Peyer's patch (tissue), 4 donors: ENCODE measurements at places on chromosomes 4 and X. TPM values are rescaled to one million over a fixed set of nuclear protein-coding genes. Genes with fewer than 3 reads are reported as not detected.

UCP1 gene
- total RNA-seq = not detected

FOXP3 gene
- 0.66 TPM for total RNA-seq

DNA sequence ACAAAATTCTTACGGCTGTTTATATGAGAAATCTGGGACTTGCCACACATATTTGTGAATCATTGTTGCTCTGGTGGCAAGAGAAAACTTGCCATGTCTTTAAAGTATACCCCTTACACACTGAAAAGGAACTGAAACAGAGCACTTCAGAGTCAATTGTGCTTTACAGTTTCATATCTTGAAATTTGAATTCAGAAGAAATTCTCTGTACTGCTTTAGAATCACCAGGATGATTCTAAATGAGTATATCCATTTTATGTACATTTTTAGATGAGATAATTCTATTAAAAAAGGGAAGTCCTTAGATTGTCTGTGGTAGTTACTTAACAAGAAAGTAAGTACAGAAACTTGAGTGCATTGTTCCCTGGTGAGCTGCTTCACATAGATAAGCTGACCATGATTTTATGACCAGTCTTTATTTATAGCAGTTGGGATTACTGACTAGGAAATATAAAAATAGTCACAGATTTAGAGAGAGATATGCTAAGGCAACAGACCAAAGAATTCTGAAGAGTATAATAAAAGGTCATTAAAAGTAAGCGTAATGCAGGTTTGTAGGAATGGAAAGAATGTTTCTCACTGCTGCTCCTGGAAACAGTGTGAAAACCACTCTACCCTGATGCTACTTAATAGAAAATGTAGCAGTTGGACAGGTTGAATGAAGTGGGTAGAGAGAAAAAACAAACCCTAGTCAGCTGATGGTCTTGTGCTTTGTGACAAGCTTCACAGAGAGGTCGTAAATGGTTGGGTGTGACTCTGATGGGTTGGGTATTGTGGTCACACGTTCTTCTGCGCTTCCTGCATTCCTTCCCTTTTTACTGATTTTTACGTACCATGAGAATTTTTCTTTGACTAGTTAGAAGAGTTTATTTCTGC lies 41.0 kb downstream of the FNIP2 start:
- DNase-seq = no peak

DNA sequence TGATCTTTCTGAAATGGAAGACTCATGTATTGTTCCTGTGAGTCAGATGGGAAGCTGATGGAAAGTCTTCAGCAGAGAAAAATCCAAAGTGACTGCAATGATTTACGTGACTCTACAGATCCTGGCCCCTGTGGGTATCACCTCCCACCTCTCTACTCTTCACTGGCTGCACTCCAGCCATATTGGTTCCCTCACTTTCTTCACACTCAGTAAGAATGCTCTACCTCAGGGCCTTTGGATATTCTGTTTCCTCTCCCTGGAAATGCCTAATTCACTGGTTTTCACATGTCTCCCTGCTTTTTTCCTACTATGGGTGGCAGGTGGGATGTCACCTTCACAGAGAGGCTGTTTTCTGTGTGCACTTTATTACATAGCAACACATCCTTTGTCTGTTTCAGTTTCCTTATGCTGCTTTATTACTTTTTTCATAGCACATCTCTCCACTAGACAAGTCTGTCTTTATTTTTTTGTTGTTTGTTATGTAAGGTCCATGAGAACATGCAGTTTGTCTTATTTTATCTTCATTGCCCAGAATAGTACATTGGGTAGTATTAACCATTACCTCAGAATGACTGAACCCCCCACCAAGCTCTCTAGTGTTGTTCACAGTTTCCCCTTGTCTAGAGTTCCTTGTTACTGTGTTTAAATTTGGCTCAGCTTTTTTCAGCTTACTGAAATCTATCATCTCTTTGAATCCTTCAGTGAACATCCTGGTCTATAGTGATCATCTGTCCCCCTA lies 57.6 kb upstream of the CLNK start:
- no peak for DNase-seq

PHOX2B gene
- total RNA-seq = 0.80 TPM

BCLAF3 gene
- 10.5 TPM for total RNA-seq

PPP1R2C gene
- not detected for total RNA-seq

DNA sequence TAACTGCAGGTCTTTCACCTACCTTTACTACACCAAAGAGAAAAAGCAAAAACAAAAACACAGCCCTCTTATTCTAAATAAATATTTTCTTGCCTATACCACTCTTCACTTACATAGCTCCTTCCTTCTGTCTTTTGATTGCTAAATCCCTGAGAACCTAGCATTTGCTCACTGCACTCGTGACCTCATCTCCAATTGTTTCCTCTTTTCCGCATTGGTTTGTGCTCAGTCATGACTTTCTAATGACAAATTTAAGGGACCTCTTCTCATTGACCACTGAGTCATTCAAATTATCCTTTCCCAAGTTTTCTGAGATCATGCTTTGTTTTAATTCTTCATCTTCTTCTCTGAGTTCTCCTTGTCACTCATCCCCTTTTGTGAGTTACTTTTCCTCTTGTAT lies 1697.1 kb downstream of the STIM2 start:
- no peak for DNase-seq

DNA sequence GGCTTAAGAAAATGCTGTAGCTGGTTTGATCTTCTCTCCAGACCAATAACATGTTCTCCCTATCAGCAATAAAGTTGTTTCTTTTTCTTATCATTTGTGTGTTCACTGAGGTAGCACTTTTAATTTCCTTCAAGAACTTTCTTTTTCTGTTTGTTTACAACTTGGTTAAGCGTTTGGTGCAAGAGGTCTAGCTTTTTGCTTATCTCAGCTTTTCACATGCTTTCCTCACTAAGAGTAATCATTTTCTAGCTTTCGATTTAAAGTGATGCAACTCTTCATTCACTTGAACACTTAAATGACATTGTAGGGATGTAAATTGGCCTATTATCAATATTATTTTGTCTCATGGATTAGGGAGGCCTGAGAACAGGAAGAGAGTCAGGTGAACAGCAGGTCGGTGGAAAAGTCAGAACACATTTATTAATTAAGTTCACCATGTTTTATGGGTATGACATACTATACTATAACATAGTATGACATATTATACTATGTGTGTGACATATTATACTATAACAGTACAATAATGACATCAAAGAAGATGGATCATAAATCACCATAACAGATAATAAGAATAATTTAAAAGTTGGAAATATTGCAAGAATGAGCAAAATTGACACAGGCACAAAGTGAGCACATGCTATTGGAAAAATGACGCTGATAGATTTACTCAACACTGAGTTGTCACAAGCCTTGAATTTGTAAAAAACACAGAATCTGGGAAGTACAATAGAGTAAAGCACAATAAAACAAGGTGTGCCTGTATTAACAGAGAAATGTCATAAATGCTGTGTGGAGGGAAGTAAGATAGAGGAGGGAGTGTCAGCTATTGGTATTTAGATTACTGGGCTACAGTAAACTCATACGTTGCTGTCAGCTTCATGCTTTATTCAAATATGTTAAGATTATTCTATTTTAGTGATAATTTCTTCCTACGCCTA lies 218.6 kb upstream of the SLC7A11 start:
- DNase-seq = no peak

DNA sequence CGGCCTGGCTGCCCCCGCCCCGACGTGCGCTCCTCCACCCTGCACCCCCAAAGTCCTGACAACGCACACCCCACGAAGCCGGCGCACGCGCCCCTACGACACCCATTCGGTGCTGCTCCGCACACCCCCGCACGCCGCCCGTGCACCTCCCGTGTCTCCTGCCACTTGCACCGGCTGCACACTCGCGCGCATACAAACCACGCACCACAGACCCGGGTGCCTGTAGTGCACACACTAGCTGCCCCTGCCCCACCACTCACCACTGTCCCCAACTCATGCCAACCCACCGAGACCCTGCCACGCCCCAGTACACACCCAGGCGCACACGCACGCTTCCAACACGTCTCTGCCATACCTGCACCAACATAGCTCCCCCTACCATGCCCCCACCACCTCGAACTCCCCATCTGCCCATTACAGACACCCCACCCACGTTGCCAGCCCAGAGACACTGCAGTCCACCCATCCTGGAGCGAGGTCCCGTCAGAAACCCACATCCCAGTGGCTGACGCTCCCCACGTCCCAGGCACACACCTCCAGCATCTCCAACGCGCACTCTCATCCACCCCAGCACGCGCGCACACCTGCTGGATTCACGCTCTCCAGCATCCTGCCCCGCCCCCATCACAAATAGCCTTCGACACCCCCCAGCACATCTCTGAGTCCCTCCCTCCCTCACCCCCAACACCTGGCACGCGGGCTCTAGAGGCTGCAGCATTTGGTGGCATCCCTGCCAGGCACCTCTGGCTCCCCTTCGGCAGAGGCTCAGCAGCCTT lies 4.2 kb upstream of the DUSP9 start:
- DNase-seq = peak; percentile 19

DNA sequence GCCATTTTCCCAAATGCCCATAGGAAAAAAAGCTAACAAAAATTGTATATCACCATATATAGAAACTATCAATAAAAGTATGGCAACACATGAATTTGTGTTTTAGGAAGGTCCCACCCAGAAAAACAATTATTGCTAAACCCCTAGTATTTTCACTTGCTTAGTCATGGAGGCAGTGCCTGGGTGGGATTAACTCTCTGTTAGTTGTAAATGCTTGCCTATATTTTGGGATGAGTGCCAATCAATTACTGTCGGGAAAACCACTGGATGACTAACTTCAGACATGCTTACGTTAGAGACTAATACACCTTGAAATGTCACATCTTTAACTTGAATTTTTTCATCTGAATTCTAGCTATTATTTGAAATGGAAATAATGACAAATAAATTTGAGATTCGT lies 33.9 kb downstream of the TMPRSS11A start:
- no peak for DNase-seq

GRCh38 chrX:97547877-97548578 lies 664.3 kb downstream of the RPA4 start:
- DNase-seq = no peak

FANCB gene
- total RNA-seq = 1.4 TPM

DNA sequence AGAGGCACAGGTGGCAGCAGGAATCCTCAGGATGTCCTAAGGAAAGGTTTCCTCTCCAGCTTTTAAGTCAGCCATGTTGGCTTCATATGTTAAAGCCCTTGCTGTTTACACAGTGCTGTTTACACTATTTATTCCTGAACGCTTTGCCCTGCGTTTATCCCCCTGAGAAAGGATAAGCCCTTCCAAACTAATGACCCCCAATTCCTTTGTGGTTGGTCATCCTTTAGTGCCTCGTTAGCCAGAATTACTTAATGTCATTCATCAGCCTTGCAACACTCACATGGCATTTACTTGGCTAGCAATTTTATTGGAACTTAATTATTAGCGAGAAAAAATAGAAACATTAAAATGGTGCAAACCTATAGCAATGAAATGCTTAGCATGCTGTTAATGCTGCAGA lies 23.8 kb downstream of the VCX2 start:
- no peak for DNase-seq

- DNase-seq = no peak
Observed at GRCh38 chr4:44447563-44448504, 775 bp downstream of the KCTD8 start.

DNA sequence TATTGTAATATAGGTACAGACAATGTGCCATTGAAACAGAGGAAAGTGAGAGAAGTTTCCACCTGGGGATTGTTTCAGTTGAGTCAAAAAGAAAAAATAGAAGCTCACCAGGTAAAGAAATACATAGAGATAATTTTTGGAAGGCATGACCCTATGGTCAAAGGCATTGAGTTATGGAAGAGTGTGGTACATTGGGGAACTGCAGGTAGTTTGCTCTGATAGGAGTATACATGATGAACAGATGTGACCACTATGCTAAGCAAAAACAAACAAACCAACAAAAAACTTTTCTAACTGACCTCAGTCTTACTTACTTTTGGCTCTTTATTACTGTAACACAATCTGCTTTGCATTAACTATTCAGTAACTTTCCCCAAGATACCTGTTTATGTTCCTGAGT lies 85.9 kb downstream of the UGT8 start:
- no peak for DNase-seq

TCEAL5 gene
- not detected for total RNA-seq
